Stimulated activated CD8-positive, alpha-beta memory T cell treated with anti-CD3 and anti-CD28 coated beads, Interleukin-12 subunit alpha, Interleukin-12 subunit beta, amount 100 ng/mL, for 1 hour (primary cell): ENCODE measurements at places on chromosomes 12 and 14.

DNA sequence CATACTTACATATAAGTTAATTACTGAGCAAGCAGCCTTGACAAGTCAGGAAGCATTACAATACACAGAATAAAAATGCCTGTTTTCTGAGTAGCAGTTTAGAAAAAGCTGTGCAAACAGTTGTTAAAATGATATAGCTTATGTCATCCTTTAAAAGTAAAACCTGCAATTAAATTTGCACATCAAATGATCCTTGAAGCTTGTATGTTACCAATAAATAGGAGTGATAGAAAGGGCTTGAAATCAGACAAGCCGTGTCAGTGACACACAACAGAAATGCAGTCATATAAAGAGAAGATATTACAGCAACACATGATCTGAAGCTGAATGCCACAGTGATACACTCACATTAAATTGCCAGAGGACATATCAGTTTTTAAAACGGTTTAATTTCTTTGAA is 70.0 kb downstream of the EPS8 start:
- no peak for DNase-seq

- no peak for DNase-seq
Measured at GRCh38 chr14:90281261-90281660, 24.9 kb downstream of the PSMC1 start.

DNA sequence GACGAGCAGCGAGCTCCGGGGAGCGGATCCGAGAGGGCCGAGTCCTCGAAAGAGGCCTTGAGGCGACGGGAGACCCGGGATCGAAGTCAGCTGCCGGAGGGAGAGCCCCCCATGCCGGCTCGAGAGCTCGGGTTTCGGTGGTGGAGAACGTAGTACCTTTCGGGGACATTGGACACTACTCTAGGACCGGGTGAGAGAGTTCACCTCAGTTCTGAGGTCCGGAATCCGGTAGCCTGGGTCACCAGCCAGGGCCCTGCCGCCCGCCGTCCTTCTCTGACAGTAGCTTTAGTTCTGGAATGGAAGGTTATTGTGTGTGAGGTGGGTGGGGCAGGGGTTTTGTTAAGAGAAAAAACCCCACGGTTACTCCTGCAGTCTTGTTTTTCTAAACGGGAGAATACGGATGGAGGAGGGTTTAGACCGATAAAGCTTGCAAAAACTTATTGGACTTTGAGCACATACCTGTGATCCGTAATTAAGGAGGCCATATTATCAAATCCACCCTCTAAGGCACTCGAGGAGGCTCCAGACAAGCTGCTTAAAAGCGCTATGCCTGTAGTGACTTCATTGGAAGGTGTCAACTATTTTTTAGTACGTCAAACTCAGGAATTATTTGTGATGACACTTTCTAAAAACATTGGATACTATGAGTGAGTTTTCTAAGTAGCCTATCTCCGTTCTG is 765 bp downstream of the SCYL2 start:
- DNase-seq: peak; percentile 1

- DNase-seq: no peak
Measured at GRCh38 chr12:6463216-6463615, 7.3 kb downstream of the VAMP1 start.

GRCh38 chr12:28350502-28350901 is 160.2 kb downstream of the CCDC91 start:
- no peak for DNase-seq

- DNase-seq: no peak
Measured at GRCh38 chr12:59320112-59320511, 275.7 kb upstream of the SLC16A7 start.
